ENCODE measurements at places on chromosomes 16 and 17. TPM values are rescaled to one million over a fixed set of nuclear protein-coding genes. Genes with fewer than 3 reads are reported as not detected.

DNA sequence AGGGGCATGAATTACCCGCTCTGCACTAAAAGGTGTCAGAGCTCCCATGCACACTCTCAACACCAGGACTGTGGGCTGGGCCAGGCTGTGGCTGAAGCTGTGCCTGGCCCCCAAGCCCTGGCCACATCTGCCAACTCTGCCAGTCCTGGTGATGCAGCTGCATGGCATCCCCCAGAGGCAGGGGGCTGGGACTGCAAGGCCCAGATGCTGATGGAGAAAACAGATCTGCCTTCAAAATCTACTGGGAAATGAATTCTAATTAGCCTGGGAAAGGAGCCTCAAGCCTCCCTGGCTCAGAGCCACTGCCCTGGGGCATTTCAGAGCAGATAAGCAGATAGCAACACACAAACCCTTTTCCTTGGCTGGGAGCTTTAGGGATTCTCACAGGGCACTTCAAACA is 3.4 kb downstream of the CHST6 start:
- no peak overlapping the region for H3K27ac ChIP-seq
- H3K36me3 ChIP-seq = no peaks in the 10 kb centered on the region
- H3K27me3 ChIP-seq = peaks cover 3% of the 10 kb centered on the region
- H3K4me1 ChIP-seq = peaks cover 13% of the 10 kb centered on the region
- no peak overlapping the region for H3K4me3 ChIP-seq

DNA sequence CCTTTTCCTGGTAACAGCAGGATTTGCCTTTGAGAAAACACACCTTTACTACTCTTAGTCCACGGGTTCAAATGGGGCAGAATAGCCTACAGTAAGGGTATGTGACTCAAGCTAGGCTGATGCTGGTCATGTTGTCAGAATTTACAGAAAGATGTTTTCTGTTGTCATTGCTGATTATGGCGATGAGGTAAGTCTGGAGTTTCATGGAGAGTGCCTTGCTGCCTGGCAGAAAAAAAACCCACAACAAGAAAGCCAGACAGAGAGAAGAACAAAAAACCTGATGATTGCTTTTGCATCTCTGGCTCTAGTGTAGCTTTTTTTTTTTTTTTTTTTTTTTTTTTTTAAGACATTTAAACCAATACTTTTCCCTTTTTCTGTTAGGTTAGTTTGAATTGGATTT is 47.9 kb downstream of the SLC6A4 start:
- no peak overlapping the region for H3K27ac ChIP-seq
- no peak overlapping the region for H3K4me3 ChIP-seq
- no peaks in the 10 kb centered on the region for H3K4me1 ChIP-seq
- H3K27me3 ChIP-seq = no peaks in the 10 kb centered on the region
- DNase-seq = no peak

DNA sequence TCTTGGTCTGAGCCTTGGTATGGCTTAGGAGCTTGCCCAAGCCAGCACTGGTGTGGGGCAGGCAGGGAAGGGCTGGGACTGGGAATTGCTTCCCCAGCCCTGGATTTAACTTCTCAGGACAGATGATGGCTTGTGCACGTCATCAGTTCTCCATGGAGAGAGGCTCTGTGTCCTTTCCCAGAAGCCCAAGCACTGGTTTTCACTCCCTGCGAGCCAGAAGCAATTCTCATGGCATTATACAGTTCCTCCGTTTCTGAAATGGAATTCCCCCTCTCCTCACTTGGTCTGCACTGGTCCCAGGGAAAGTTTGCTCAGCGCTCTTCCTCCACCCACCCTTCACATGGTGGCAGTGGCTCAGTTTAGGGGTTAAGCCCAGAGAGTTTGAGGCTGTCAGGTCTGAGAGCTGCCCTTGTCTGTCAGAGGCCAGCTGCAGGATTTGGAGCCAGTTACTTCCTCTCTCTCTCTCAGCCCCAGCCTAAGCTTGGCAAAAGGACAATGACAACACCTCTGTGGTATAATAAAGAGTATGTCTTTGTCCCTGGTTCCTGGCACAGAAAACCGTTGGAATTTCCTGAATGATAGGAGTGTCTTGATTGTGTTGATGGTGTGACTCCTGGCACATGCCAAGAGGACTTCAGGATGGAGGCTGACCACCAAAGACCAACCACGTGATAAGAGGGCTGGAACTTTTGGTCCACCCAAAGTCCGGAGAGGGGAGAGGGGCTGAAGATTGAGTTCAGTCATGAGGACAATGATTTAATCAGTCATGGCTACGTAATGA is 219.6 kb upstream of the TNRC6C start:
- no peak overlapping the region for H3K27ac ChIP-seq
- H3K36me3 ChIP-seq = no peaks in the 10 kb centered on the region
- DNase-seq = no peak
- H3K4me1 ChIP-seq = peaks cover 12% of the 10 kb centered on the region
- no peaks in the 10 kb centered on the region for H3K27me3 ChIP-seq

DNA sequence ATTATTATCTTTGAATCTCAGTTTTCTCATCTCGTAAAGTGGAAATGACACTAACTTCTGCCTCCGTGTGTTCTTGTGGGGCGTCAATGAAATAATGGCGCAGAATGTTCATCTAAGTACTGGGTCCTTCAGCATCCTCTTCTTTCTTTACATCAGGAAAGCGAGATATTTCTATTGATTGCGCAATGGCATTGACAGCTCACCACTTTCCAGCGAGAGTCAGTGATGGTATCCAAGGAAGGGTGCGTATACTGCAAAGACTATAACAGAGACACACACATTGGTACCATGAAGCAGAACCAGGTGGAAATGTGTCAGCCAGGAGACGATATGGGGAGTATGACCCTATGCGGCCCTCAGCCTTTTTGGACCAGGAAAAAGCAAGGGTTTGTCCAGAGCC is 162.1 kb downstream of the SHISA9 start:
- H3K4me3 ChIP-seq = no peak overlapping the region
- H3K36me3 ChIP-seq = no peaks in the 10 kb centered on the region
- H3K4me1 ChIP-seq = no peaks in the 10 kb centered on the region

DNA sequence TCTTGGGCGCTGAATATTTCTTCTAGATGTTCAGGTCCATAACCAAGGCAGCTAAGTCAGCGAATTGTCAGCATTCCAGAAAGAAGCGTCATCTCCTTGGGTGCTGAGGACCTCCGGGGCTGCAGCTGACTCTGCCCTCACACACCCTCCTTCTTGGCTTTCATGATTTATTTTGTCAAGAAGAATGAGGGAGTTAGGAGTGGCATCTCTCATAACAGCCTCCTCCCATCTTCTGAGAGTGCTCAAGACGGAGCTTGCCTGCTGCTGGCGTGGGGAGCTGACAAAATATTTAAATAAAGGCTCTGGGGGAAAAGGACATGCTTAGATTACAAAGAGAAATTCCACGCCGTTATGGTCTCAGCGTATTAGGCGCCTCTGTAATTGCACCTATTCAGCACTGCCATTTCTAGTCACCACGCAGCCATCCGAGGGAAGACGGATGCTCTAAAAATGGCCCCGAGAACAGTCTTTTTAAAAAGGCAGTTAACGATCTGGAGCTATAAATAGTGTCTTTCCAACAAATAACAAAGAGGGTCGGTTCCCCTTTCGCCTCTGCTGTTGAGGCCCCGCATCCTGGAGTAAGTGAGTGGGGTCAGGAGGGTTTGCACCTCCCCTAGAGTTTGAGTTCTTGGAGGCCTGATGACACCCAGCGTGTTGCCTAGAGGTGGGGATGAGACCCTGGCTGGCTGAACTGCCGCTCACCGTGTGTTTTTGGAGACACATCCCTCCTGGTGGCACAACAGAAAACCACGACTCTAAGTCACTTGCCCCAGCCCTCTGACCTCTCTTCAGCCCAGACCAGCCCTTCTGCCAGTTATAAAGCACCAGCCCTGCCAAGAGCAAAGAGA is 187.0 kb downstream of the CCDC182 start:
- no peaks in the 10 kb centered on the region for H3K4me1 ChIP-seq
- no peak overlapping the region for H3K27ac ChIP-seq
- no peak for DNase-seq
- no peaks in the 10 kb centered on the region for H3K36me3 ChIP-seq

- DNase-seq = no peak
- no peak overlapping the region for H3K4me3 ChIP-seq
- H3K27ac ChIP-seq = no peak overlapping the region
- H3K36me3 ChIP-seq = no peaks in the 10 kb centered on the region
Observed at GRCh38 chr17:80698297-80698696, 153.7 kb downstream of the RPTOR start.

GRCh38 chr16:22004341-22004740 is 3.4 kb upstream of the PDZD9 start:
- peaks cover 21% of the 10 kb centered on the region for H3K4me1 ChIP-seq
- no peak overlapping the region for H3K27ac ChIP-seq
- H3K36me3 ChIP-seq = no peaks in the 10 kb centered on the region
- no peak overlapping the region for H3K4me3 ChIP-seq

DNA sequence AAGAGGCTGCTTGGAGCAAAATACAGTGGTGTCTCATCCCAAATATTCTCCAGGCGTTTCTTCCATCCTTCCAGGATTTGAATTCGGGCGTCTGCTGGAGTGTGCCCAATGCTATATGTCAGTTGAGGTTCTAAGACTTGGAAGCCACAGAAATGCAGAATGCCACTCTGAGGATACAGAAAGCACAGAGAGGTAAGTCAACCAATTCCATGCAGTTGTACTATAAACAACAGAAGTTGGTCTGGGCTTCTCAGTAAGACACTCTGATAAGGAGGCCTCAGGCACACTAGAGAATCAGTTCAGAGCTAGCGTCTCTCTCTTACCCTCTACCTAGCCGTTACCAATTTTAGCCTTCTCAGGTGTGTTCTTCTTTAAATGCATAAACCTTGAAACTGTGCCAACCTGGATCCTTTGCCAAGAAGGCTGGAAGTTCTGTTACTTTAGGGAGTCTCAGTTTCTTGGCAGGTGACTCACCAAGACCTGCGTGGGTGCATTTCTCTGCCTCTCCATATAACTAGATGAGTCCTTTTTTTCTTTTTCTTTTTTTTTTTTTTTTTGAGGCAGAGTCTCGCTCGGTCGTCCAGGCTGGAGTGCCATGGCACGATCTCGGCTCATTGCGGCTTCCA is 15.1 kb downstream of the NQO1 start:
- no peaks in the 10 kb centered on the region for H3K27me3 ChIP-seq
- no peak overlapping the region for H3K4me3 ChIP-seq
- peak overlapping the region; percentile 60 for H3K27ac ChIP-seq
- peak; percentile 93 for DNase-seq
- no peaks in the 10 kb centered on the region for H3K36me3 ChIP-seq

DNA sequence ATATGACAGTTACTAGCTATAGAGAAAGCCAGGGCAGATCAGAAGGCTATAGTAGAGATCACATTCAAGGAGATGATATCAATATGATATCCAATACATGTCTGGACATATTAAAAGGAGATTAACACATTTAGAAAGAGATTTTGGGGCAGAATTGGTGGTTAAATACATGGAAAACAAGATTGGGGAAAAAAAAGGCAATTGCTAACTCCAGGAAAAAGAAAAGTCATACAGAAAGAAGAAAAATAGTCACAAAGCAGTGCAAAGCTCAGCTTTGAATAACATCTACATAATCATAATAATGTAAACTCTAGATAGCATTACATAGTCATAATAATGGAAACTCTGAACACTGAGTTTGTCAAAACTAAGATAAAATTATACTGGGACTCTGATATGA is 40.6 kb downstream of the MYH11 start:
- H3K4me1 ChIP-seq = peaks cover 9% of the 10 kb centered on the region
- no peak for DNase-seq
- no peak overlapping the region for H3K4me3 ChIP-seq

The SYCE1L gene
- total RNA-seq = 1.0 TPM

The TBX4 gene
- total RNA-seq = not detected

The SLC38A8 gene
- total RNA-seq = not detected

All from body of pancreas (tissue), 4 donors.